ENCODE measurements at places on chromosomes 13 and 19.

GRCh38 chr19:49326165-49326704 lies 1.2 kb upstream of the SLC6A16 start:
- DNase-seq: no peak

- DNase-seq: no peak
Measured at GRCh38 chr13:60227158-60227557, 63.4 kb upstream of the DIAPH3 start.

DNA sequence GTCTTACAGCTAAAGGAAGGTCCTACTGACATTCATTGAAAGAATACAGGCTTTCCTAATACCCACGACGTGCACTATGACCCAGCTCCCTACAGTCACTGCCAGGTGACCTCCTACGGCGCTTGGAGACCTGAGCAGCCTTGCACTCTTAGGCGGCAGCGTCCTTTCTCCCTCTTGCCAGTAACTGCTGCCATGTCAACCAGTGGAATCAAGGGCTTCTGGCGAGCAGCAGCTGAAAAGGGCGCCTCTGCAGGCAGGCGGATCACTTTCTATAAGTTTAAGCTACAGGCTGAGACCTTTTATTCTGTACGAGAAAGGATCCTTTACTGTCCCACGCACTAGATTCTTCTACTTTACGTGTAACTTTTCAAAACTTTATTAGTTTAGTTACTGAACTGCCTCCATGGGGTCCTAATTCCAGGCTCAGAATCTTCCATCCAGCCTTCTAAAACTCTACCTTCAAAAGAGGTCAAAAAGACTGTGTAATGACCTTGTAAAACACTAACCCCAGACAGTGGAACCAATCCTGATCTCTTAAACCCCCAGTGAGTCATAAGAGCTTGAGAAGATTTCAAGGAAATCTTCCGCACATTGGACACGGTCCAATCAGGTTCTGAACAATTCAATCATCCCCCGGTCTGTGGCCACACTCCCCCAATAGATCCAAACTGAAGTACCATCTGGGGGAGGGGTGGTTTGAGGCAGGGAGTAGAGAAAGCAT lies 1.9 kb downstream of the KCTD12 start:
- peak; percentile 78 for DNase-seq

DNA sequence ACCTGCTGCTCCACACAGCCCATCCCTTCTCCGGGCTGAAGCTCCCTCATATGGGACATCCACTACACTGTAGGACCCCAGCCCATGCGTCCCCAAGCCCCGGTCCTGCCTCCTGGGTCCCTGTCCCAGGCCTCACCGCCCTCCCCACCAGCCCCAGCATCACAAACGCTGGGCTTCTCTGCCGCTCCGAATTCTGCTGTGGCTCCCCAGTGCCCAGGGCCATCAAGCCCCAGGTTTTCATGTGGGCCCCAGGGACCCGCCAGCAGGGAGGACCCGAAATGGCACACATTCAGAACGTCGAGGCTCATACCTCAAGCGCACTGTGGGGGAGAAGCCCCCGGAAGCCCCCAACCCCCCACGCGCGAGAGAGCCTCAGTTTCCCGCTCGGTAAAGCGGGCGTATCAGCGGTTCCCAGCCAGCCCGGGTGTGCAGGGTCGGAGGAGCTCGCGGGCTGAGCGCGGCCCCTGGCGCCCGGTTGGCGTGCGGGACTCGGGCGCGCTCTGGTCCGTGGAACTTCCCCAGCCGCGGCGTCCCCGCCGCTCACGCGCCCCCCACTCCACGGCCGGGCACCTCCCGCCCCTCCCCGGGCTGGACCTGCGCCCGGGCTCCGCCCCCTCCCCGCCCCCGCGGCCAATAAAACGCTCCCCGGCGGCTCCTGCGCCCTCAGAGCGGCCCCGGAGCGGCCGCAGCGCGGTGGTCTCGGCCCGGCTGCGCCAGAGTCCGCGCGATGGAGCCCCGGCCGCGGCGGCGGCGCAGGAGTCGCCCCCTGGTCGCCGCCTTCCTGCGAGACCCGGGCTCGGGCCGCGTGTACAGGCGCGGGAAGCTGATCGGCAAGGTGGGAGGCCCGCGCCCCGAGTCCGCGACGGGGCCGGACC lies at the start of gene PLK5:
Gene PLK5 (plus strand): TSS at position 666 of the 875 bp plus-strand sequence. CDS start 2,920 bp downstream, outside the sequence.
- DNase-seq: no peak

DNA sequence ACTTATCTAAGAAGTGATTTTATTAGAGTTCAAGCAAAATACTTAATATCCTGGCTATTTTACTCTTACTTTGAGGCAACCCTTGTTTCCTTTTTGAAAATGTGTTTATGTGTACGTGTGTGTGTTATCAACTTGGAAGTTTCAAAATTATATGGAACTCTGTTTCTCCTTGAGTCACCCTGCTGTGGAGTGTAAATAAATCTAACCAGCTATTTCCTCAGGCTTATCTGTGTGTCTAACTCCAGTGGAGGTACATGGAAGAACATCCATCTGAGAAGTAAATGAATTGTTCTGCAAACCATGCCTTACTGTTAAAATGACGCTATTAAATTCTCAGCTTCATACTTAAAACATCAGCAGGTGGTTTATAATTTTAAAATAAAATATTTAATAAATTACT lies 583.4 kb upstream of the SLITRK5 start:
- no peak for DNase-seq

DNA sequence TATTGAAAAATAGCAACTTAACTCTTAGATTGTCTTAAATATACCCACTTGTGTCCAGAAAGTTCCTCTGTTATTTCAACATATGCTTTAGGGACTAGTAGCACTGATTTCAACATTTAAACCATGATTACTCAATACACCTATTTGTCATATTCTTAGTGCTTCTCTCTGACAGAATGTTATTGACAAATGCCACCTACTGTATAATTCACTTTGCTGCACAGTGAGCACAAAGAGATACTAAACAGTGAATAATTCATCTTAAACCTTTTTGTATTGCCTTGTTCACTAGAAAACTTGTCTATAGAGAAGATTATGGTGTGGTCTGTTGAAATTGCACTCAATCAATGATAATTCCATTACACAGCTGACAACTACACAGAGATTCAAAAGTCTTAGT lies 692.6 kb downstream of the PCDH17 start:
- DNase-seq: no peak

- no peak for DNase-seq
Measured at GRCh38 chr19:38663957-38664502, 16.6 kb downstream of the ACTN4 start.

DNA sequence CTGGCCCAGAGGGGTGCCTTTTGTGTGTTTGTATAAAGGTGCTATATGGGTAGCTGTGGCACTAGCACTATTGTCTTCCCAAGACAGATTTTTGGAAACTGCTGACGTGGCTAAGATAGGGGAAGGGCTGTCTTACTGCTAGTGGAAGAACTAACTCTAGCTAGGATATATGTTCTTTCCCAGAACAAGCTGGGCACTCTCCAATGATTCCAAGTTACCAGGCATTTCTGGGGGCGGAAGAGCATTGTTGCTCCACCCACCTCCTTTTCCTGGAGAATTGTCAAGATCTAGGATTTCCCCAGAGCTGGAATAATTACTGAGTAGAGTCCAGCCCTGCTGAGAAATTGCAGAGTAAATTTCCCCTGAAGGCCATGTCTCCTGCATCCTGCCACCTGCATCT lies 408.3 kb downstream of the KLF5 start:
- DNase-seq: no peak

- no peak for DNase-seq
Measured at GRCh38 chr19:6229951-6230712, 49.6 kb downstream of the MLLT1 start.

DNA sequence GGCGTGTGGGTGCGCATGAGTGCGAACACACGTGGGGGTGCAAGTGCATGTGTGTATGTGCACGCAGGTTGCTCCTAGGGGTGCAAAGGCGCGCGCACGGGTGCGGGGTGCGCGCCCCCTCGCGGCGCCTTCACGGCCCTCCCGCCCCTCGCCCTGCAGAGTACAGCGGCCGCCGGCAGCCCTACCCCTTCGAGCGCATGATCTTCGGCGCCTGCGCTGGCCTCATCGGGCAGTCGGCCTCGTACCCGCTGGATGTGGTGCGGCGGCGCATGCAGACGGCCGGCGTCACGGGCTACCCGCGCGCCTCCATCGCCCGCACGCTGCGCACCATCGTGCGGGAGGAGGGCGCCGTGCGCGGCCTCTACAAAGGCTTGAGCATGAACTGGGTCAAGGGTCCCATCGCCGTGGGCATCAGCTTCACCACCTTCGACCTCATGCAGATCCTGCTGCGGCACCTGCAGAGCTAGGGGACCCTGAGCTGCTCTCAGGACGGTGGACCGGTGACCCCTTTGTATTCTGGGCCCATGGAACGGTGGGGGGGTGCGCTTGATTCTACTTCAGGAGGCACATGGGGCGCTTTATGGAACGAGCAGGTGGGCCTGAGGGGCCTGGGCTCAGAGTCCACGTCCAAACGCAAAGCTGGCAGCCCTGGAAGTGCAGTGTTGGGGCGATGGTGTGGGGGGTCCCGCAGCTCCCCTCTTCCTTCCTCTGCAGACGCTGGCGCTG lies 27.7 kb downstream of the TMEM161A start:
- peak; percentile 69 for DNase-seq

- DNase-seq: no peak
Measured at GRCh38 chr19:16850133-16850532, 20.9 kb downstream of the SIN3B start.

DNA sequence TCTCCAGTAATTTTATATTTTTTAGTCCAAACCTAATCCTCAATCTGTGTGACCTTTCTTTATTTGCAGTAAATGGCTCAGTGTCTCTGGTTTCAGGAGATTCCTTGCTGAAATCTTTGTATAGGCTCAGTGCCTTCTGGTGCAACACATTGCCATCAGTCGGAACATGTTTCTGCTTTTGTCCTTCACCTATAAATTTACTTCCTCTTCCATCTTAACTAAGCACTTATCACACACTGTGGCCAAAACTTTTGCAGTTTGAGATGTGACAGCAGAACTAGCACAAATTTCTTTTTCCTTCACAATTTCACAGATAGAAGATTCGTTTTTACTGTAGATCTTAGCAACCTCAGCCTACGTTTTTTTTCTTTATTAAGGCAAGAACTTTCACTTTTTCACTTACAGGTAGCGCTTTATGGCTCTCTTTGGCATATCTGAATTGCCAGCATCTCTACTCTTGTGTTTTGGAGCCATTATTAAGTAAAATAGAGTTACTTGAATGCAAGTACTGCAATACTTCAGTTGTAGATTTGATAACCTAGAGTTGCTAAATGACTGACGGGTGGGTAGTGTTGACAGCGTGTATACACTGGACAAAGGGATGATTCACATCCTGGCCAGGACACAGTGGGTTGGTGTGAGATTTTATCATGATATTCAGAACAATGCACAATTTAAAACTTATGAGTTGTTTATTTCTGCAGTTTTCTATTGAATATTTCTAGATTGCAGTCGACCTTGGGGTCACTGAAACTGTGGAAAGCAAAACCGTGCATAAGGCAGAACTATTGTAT lies 44.3 kb downstream of the NDFIP2 start:
- no peak for DNase-seq

- peak; percentile 27 for DNase-seq
Measured at GRCh38 chr13:111663505-111663904, 343.1 kb downstream of the TEX29 start.

GRCh38 chr19:43780706-43781525 lies at the start of gene KCNN4:
Gene KCNN4, minus strand, starts transcription at chr19:43780973. Its CDS starts 112 bp downstream, at chr19:43780861.
- no peak for DNase-seq

DNA sequence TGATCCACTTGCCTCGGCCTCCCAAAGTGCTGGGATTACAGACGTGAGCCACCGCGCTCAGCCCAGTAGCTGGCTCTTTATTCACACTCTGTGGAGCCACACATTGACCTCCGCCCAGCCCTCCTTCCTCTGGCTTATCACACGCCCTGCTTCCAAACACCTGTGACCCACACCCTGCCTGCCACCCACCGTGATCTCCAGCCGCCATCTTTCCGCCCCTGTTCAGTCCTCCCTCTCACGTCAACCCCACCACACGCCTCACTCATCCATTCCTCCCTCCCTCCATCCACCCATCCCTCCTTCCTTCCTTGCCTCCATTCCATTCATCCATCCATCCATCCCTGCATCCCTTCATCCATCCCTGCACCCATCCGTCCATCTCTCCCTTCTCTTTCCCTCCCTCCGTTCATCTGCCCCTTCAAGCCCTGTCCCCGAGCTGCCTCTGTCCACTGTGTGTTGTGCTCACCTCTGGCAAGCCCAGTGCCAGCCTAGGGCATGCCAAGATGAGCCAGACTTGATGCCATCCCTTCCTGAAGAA lies 17.6 kb downstream of the ZNF296 start:
- DNase-seq: no peak

GRCh38 chr13:20006206-20006605 lies 47.7 kb downstream of the ZMYM2 start:
- no peak for DNase-seq

DNA sequence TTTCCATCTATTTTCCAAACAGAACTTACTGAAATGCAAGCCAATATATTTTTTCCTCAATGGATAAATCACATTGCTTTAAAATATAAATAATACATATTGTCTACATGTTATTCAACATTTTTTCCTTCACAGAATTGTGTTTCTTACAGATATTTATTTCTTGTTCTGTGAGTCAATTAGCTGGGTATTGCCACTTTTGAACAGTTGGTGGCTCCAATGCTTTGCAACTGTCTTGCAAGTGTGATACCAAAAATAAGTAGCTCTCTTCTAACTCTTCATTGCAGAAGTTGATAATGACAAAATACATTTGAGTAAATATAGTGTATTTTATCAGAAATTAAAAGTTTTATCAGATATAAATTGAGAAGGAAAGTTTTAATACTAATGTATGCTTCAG lies 17.1 kb upstream of the GPC5 start:
- no peak for DNase-seq

GRCh38 chr13:106493533-106494220 lies 41.8 kb downstream of the EFNB2 start:
- DNase-seq: no peak

DNA sequence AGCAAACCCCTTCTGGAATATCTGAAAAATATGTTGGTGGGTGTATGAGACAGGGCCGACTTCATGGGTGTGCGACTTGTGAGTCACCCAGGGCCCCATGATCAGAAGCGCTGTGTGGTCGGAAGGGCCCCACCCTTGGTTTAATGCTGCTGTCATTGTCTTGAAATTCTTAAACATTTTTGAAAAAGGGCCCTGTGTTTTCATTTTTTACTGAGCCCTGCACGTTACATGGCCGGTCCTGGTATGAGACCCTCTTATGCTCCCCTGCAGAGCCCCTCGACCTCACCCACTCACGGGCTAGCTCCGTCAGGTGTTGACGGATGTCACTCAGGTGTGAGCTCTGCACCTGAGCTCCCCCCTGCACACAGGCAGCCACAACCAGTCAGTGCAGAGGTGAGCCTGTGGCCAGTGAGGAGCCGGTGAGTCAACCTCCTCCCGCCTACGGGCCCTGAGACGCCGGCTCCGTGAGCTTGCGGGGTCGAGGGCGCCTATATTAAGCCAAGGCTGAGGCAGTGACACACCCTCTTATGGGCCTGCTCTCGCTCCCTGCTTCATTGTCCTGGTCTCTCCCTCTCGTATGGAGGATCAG lies 27.7 kb downstream of the GADD45B start:
- DNase-seq: no peak

Measured in H9 (cell line).